ENCODE measurements at places on chromosomes 1 and 21. TPM values are rescaled to one million over a fixed set of nuclear protein-coding genes. Genes with fewer than 3 reads are reported as not detected.

GRCh38 chr1:203935321-203935720, 73.9 kb downstream of the SNRPE start:
- DNase-seq = no peak

DNA sequence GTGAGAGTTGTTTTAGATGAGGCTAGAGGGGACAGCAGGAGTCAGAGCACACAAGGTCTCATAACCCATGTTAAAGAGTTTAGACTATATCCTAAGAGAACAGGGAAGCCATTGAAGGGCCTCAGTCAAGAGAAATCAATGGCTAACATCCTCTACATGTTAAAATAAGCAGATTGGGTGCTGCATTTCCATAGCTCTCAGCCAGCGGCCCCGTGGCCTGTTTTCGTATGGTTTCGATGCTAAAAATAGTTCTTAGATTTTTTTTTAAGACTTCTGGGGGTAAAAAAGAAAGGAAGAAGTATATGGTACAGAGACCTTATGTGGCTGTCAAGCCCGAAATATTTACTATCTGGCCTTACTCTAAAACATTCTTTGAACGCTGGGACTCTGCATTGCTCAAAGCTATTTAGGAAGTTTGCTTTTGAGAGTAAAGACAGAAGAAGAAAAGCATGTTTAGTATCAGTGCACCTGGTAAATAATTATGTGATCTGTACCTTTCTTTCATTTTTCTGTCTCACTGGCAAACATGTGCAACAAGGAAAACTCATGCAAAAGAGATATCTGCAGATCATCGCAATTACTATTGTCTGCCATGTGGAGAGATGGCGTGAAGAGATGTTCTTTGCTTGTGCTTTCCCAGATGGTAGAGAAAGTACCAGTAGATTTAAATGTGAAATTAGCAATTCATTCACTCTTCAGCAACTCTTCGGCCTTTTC, 8.4 kb downstream of the PDIK1L start:
- DNase-seq = no peak

DNA sequence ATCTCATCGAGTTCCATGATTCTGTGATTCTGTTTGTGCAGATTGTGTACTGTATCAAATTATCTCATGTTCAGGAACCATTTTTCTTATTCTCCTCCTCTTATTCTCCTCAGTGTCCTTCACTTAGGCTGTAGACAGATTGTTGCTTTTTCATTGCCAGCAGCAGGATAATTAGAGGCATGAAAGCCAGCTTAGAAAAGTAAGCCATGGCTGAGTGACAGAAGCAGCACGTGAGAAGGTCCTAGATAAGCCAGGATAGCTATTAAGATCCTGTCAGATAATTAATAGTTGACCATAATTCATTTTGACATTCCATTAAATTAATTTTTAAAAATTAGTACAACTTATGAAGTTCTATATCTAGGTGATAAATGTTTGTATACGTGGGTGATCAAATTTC, 60.8 kb upstream of the PRKACB start:
- no peak for DNase-seq

DNA sequence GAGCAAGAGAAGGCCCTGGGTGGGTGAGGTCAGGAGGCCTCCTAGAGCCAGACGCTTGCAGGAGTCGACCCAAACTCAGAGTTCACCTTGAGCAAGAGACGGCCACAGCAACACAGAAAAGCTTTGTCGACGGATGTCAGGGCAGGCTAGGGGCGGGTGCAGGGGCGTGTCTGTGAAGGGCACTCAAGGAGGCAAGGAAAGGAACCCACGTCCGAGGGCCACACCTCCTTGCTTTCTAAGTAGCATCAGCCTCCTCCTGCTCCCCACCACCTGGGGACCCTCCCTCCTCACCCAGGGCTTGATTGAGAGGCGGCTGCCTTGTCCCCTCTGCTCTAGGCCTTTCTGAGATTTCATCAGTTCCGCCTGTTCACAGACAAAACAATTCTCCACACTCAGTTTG, 92.1 kb downstream of the OMA1 start:
- no peak for DNase-seq

Gene ZNF695
- total RNA-seq = 0.08 TPM

GRCh38 chr1:210233216-210233494, 559 bp downstream of the SERTAD4 start:
- no peak for DNase-seq

DNA sequence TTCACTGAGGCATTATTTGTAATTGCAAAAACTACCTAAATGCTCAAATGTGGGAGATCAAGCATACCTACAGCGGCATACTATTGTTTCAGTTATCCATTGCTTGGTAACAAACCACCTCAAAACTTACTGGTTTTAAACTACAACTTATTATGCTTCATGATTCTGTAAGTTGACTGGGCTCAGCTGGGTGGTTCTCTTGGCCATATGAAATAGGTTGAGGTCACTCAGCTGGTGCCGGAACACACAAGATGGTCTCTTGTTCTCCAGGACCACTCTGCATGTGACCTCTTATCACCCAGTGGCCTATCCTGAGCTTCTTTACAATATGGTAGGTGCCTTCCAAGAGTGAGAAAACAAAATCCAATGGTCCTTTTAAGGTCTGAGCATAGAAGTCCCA, 195.4 kb upstream of the FGGY start:
- no peak for DNase-seq

Gene RGL1
- total RNA-seq = 14.9 TPM

- no peak for DNase-seq
These were observed 6.5 kb downstream of the MCOLN3 start for GRCh38 chr1:85041793-85042192.

- no peak for DNase-seq
These were observed 4.5 kb downstream of the SDCCAG8 start for GRCh38 chr1:243260221-243260880.

DNA sequence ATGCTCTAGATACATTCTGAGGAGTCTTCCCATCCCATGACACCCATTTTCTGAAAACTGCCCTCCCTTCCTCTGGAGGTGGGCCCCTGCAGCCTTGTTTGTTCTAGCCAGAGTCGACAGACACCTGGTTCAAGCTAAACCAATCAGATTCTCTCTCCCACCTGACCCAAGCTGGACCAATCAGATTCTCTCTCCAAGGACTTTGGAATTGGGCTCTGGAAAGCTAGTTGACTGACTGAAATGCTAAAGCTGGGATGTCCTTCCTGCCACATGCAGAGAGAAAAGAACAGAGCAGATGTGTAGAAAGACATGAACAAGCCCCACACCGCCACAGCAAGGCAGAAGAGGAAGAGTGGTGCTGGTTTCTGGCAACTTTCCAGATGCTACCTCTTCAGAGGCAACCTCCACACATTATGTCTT, 24.6 kb downstream of the ASAP3 start:
- DNase-seq = no peak

- no peak for DNase-seq
These were observed 429 bp downstream of the SRRM1 start for GRCh38 chr1:24643363-24644099.

GRCh38 chr1:106954661-106955229, 101.7 kb upstream of the PRMT6 start:
- DNase-seq = no peak

Gene FCAMR
- not detected for total RNA-seq

GRCh38 chr1:27346991-27347624, 5.3 kb downstream of the SYTL1 start:
- DNase-seq = no peak

- DNase-seq = no peak
These were observed 14.3 kb upstream of the LRP8 start for GRCh38 chr1:53341961-53342707.

Gene MPZ
- total RNA-seq = 1.7 TPM

DNA sequence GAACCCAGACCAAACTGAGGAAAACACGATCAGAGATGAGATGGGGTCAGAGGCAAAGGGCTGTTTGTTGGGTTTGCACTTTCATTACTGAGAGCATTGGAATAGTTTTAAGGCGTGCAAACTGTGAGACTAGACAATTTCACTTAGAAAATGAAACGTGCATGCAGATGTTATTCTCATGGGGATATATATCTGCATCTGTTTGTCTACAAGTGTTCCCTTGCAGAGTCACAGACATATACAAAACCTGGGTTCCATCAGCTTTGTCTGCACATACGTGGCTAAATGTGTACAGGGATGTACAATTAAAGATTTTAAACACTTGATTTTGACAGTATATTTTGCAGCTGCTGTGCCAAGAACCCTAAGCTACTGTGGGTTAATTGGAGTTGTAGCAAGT, 355.4 kb downstream of the KIF26B start:
- DNase-seq = no peak

Gene SLAMF1
- 0.11 TPM for total RNA-seq

Gene WARS2
- 13.2 TPM for total RNA-seq

- DNase-seq = no peak
These were observed 9.0 kb upstream of the FUBP1 start for GRCh38 chr1:77987919-77988318.

Gene NUP210L
- 0.28 TPM for total RNA-seq

DNA sequence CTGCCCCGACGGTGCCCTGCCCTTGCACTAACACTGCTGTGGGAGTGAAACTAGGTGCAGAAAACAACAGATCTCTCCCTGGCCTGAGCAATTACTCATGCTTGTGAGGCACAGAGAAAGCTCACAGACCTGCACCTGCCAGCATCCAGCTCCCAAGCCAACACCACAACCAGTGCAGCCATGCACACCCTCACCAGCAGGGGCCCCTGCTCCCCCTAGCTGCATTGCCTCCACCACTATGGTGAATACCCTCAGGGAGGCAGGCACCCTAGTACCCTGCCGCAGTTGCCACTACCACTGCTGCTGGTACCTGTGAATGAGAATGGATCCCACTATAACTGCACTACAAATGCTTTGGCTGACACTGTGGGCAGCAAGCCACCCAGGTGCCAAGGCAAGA, 7.1 kb upstream of the DIRAS3 start:
- no peak for DNase-seq

DNA sequence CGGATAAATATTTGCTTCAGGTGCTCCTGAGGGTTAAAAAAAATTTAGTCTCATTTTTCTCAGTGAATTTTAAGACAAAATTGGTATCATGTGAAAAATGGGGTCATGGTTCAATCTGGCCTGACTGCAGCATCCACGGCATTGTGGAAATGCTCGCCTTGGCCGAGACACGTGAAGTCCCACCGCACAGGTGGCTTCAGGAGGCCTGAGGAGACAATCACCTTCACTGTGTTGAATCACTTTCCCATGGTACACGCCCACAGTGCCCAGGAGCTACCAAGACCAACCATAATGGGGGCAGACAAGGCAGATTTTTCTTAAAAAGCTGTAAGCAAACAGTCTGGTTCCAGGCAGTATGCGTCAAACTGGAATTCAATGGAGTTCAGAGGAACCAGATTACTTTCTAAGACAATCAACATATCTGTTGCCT, 11.0 kb upstream of the CPLANE2 start:
- DNase-seq = no peak

DNA sequence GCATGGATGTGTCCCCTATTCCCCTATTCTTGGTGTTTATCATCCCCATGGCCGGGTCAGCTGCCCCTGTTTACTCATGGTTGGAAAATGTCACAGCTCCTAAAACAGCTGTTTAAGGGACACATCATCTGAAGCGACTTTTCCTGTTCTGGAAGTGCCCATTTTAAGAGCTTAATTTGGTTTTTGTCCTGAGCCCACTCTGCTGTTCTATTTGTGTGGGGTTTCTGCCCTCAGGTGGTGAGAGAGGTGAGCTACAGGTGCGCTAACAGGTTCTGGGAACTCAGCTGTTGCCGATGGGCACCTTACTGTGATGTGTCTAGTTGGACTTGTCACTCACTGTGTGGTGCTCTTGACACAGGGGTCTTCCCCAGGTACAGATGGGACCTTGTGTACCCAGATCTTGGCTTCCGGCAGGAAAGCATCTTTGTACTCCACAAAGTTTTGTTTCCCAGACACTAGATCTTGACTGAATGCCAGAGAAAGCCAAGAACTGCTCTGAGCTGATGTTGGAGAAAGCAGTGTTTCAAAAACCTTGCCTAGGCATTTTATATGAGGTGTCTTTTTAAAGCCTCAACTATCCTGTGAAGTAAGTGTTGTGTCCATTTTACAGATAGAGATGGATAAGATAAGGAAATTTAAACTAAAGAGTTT, 59.0 kb upstream of the CD1D start:
- no peak for DNase-seq

- DNase-seq = no peak
These were observed 1.0 kb upstream of the AK4 start for GRCh38 chr1:65146908-65147423.

- no peak for DNase-seq
These were observed 100.0 kb upstream of the HNRNPU start for GRCh38 chr1:244964112-244964971.

DNA sequence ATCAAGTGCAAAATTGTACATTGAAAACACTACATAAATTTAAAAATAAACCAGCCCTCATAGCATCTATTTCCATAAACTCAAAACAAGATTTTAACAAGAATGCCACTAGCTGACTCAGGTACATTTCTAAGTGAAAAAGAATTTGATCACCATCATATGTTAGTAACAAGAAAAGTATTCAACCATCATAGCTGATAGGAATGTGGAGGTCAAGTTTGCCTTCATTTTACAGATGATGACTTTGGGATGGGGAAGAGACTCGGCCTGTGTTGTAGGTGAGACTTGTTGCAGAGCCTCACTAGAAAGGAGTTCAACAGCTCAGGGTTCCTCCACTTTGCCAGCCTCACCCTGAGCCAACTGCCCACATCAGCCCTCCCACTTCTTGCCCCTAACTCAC, 318.8 kb upstream of the FAM78B start:
- DNase-seq = no peak

DNA sequence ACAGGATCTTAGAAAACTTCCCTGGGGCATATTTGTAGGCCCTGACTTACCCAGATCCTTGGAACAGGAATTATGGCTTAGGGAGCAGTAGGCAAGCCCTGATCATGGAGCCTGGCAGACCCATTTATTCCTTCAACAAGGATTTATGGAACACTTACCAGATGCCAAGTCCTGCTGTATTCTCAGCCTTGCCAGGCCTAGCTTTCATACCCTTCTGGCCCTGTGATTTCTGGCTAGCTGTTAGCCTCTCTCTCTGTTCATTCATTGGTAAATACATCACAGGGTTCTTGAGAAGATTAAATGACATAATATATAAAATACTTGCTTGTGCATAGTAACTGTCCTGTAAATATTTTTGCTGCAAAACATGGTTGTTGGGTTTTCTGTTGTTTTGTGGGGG, 32.4 kb upstream of the SRP9 start:
- DNase-seq = no peak

Gene RHCE
- total RNA-seq = 0.28 TPM

GRCh38 chr1:98078596-98078995, 157.8 kb upstream of the DPYD start:
- no peak for DNase-seq

- DNase-seq = no peak
These were observed 23.4 kb downstream of the RIPK4 start for GRCh38 chr21:41743321-41744027.

DNA sequence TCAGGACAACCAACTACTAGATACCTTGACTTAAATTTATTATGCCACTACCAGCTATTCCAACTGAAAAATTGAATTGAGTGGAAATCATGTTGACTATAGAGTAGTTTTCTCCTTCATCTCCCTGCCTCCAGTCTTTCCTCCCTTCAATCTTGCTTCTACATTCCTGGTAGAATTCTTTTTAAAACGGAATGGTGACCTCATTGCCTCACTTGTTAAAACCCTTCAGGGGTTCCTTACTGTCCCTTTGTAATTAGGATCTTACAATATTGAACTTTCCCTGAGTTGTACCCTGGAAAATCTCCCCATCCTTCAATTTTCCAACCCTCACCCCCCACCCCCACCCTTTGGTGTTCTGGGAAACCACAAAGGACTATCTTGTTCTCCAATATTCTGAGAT, 82.8 kb upstream of the ZNF326 start:
- DNase-seq = no peak

GRCh38 chr1:39199593-39199992, 4.9 kb upstream of the MACF1 start:
- no peak for DNase-seq

- no peak for DNase-seq
These were observed 37.6 kb downstream of the PDE4B start for GRCh38 chr1:65830306-65830705.

Gene MACF1
- total RNA-seq = 278 TPM

Gene IVL
- total RNA-seq = not detected

Measured in right atrium auricular region (tissue), 2 donors.